SJSA1 (cell line): ENCODE measurements at places on chromosomes 3 and 15. TPM values are rescaled to one million over a fixed set of nuclear protein-coding genes. Genes with fewer than 3 reads are reported as not detected.

Gene USP50
- total RNA-seq = not detected in 2 replicates

Gene GOLGA8K
- total RNA-seq = not detected in 2 replicates

Gene RAD51
- 32.3 and 33.3 TPM in 2 replicates for total RNA-seq

Gene KIF15
- total RNA-seq = 26.1 and 28.9 TPM in 2 replicates

Gene PIGX
- 32.7 and 63.1 TPM in 2 replicates for total RNA-seq

Gene LRRIQ4
- total RNA-seq = not detected in 2 replicates

Gene TRAIP
- total RNA-seq = 3.0 and 9.3 TPM in 2 replicates

Gene ASTE1
- total RNA-seq = 4.9 TPM in 2 replicates

Gene HTR3E
- not detected in 2 replicates for total RNA-seq

Gene ADAMTSL3
- total RNA-seq = 1.7 and 2.6 TPM in 2 replicates

Gene ZIC4
- total RNA-seq = 1.5 TPM in 1 of 2 replicates, not detected in the other

Gene CD86
- not detected in 2 replicates for total RNA-seq

Gene DNAJB11
- 152 and 170 TPM in 2 replicates for total RNA-seq

Gene AADACL2
- not detected in 2 replicates for total RNA-seq

Gene RBPMS2
- 0.11 TPM in 1 of 2 replicates, not detected in the other for total RNA-seq

Gene CDCP1
- total RNA-seq = 0.18 and 0.56 TPM in 2 replicates

Gene TOP2B
- total RNA-seq = 76.4 and 77.0 TPM in 2 replicates

DNA sequence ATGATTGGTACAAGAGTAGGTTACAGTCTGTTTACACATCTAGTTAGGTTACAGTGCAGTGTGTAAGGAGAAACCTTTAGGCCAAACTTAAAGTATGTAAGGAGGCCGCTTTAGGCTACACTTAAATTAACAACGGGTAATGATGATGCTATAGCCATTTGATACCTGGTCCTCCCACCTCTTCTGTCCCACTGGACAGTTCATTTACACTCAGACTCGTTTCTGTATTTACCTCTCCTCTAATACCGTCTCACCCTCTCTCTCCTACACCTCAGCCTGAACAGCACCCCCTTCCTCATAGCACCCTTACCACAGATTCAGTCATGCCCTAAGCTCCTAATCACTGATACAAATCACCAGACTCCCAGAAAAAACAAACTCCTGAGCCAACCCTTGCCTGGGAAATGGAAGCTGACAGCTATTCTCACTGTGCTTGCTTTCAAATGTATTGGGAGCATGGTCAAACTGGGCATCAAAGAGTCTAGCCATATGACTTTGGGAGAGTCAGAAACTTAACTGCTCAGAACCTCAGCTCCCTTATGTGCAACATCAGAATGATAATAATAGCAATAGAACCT lies 241.3 kb upstream of the SETMAR start:
- no peak for DNase-seq

- DNase-seq = peak; percentile 54
Measured at GRCh38 chr15:62390791-62391640, 225.9 kb upstream of the C2CD4B start.

DNA sequence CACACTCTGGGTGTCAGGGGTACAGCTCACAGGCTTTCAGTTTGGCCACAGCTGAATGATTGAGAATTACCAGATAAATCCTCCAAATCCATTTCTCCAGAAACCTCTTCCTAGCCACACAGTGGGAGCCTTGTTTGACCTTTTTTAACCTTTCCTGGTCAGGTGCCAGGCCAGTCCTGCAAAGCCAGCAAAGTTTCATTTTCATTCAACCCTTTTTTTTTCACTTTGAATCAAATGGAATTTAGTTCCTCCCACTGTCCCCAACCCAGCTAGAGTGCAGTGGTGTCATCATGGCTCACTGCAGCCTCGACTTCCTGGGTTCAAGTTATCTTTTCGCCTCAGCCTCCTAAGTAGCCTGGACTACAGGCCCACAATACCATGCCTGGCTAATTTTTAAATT lies 67.8 kb downstream of the NSUN3 start:
- no peak for DNase-seq

GRCh38 chr3:102059145-102059943 lies 210.0 kb downstream of the NFKBIZ start:
- DNase-seq = no peak

- DNase-seq = no peak
Measured at GRCh38 chr3:115632026-115632425, 8.7 kb downstream of the GAP43 start.

- DNase-seq = no peak
Measured at GRCh38 chr3:73074781-73075180, 13.3 kb downstream of the EBLN2 start.

DNA sequence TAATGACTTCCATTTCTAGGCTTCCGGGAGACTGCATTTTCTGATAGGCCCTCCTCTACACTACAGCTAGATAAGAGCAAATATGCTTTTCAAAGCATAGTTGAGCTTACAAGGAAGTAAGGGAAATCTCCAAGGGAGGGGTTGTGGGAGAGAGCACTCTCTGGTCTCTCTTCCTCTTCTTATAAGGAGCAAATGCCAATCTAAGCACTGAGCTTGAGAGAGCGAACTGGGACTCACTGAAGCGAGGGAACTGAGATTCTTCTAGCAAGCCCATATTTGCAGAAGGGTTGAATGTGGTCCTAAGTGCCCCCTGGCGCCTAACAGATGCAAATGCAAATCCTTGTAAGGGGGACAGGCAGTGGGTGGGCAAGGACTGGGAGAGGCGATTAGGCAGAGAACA lies 164.8 kb downstream of the ERC2 start:
- peak; percentile 28 for DNase-seq

DNA sequence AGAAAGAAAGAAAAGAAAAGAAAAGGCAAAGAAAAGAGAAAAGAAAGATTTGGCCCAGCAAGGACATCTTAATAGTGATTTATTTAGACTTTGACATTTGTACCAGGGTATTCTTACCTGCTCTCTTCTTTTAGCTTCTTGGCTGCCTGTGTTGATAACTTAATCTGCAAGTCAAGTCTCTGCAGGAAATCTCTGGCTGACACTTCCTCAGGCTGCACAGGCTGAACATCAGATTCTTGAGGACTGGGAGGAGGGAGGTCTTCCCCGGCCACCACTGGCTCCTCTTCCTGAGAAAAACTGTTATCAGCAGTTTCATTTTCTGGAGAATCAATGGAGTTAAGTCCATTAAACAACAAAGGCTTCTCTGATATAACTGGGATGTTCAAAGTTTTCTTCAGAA lies 12.8 kb downstream of the LYSMD2 start:
- DNase-seq = no peak

DNA sequence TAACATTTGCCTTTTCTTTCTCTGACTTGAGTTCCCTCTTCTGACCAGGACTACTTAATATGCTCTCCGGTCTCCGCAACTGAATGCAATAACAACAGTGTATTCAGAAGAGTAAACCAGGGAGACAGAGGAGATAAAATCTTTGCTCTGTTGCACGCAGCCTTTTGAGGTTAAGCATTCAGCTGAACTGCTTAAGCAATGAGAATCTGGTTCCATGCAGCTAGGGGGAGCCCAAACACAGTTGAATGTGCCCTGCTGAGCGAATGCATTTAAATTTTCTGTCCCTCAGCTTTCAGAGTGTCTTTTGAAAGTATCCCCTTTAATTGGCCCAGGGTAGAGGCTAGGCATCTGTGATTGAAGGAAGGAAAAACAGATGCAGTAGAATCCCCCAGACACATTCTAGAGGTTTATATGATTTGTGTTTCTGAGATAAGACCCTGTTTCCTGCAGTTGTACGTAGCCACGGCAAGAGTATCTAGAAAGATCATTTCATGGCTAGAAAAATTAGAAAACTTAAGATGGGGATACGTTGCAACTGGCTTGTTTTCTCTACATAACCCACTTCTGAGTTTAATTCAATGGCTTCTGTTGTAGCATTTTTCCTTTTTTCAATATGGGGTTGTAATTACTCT lies 309.6 kb downstream of the TUSC7 start:
- DNase-seq = peak; percentile 39

DNA sequence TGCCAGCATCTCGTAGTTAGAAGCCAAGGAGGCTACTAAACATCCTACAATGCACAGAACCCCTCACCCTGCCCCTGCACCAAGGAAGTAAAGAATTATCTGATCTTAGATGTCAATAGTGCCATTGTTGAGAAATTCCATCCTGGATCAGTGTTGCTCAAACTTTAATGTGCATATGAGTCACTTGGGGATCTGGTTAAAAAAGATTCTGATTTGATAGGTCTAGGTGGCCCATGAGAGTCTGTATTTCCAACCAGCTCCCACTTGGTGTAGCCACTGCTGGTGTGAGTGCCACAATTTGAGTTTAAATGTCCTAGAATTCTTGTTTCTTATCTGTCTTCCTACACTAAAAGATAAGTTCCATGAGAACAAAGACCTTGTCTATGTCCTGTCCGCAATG lies 43.7 kb downstream of the TMEM45A start:
- DNase-seq = no peak

- no peak for DNase-seq
Measured at GRCh38 chr3:33482111-33482521, 41.9 kb upstream of the UBP1 start.

- no peak for DNase-seq
Measured at GRCh38 chr15:80182611-80183261, 29.9 kb downstream of the FAH start.

DNA sequence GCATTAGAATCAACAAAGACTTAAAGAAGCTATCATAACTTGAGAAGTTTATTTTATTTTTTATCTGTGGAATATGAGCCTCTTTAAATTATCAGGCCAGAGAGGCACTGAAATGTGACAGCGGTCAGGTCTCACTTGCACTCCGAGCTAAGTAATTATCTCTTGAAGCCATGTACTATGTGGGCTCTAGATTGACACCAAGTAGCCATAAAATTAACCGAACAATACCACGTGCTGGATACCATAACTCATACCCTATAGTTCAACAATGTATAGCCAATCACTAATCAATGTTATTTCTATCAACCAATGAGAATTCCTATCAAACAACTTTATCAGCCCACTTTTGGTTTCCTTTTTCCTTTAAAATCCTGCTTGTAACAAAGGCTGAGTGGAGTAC lies 299.3 kb downstream of the TBC1D5 start:
- no peak for DNase-seq

DNA sequence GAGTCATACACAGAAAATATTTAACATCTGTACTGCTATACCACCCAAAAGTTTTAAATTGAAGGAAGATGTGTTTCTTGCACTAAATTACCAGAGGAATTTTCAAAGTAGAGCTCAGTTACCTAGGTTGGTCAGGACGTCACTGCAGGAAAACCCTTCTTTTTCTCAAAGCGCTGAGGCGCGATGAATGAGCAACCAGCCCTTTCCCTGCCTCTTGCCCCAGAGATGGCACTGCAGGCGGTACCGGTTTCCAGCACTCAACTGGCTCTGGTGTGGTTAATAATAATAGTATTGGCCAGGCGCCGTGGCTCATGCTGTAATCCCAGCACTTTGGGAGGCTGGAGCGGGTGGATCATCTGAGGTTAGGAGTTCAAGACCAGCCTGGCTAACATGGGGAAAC lies 49.3 kb downstream of the HES1 start:
- DNase-seq = no peak

- no peak for DNase-seq
Measured at GRCh38 chr3:185084901-185085300, 68.0 kb downstream of the C3orf70 start.

- no peak for DNase-seq
Measured at GRCh38 chr3:16253601-16254000, 11.1 kb downstream of the DPH3 start.

DNA sequence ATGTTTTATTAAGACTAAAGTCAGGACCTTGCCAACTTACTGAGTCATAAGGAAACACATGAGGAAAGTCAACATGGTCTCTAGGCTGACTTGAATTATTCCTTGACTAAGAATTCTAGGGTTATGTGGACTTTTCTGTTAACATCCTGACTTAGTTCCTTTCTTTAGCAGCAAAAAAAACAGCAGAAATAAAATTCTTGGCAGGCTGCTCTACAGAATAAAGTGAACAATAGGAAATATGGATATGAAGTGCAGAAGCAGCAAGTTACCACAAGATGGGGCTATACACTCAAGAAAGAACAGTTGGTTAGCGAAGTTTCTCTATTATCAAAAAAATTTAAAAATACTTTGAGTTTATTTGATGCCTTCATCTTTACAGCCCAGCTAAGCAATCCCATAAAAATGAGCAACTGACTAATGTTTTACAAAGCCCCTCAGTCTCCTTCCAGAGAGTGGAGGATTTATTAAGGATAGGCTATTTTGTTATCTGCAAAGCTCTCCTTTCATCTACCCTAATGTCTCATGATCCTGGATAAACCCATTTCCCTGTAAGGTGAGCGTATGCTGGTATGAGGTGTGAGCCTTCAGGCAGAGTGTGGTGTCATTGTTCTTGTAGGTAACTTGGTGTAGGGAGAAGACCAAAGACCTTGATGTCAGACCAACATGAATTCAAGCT lies 23.1 kb upstream of the MCCC1 start:
- peak; percentile 54 for DNase-seq

DNA sequence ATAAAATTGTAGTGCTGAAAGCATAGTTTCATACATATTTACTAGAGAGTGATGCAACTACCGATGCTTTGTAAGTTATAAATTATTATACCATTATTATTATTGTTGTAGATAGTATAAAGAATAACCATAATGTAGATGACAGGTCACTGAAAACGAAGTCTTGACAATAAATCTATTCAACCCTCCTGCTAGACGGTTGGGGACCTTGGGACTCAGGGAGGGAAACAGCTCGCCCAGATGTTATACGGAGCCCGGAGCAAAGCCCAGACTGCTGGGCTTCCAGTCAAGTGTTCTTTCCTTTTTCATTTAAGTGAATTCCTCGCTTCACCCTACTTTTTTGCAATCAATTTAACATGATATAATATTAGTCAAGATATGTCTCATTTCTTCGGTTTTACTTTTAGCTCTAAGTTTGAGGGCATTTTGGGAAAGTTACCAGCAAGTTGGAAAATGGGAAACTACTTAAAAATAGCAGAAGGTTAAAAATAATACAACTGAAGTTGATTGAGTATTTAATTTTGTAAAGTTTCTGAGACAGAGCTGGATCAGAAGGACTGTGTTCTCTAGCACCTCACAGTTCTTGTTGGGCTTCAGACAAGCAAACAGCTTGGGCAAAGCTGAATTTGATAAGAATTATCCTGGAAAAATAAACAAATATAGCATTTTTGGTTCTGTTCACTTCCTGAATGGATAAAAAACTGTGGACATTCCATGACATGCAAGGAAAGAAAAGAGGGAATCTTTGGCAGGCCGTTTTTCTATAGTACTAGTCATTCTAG lies 173.4 kb upstream of the TP63 start:
- no peak for DNase-seq

DNA sequence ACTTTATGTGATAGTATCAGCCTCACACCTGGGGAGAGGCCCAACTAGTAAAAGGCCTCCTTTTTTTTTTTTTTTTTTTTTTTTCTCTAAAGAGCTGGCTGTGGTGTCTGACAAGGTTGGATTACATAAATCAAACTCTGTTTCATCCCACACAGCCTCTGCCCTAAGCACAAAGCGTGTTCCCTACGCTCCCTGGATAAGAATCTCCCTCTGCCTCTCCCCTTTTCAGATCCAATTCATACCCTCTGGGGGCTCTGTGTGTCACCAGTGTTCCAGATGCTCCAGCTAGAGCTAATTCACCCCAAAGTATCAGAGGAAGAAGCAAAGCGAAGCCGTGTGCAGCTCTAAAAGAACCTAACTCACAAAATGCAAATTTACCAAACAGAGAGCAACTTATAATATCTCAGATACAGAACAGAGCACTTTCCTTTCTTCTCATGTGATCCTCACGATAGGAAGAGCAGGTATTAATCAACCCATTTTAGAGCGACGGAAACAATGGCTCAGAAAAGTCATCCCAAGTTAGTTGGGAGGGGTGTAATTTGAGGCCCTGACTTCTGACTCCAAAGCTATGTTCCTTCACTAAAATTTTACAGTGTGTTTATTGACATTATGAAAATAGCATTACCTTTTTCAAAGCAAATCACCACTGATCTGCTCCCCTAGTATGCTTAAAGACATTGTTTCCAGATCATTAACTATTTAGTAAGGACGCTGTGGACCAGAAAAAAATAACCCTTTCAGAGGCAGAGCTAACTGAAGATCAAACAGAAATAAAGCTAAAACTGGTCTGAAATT lies 12.4 kb downstream of the BMF start:
- no peak for DNase-seq
